ENCODE measurements at places on chromosomes 12 and 14.

- DNase-seq: no peak
Measured at GRCh38 chr12:79874665-79875064, 60.2 kb downstream of the PPP1R12A start.

- peak; percentile 66 for DNase-seq
Measured at GRCh38 chr12:52059582-52060497, 8.6 kb downstream of the NR4A1 start.

GRCh38 chr12:2792671-2793500 is 1.9 kb upstream of the FKBP4 start:
- DNase-seq: no peak

DNA sequence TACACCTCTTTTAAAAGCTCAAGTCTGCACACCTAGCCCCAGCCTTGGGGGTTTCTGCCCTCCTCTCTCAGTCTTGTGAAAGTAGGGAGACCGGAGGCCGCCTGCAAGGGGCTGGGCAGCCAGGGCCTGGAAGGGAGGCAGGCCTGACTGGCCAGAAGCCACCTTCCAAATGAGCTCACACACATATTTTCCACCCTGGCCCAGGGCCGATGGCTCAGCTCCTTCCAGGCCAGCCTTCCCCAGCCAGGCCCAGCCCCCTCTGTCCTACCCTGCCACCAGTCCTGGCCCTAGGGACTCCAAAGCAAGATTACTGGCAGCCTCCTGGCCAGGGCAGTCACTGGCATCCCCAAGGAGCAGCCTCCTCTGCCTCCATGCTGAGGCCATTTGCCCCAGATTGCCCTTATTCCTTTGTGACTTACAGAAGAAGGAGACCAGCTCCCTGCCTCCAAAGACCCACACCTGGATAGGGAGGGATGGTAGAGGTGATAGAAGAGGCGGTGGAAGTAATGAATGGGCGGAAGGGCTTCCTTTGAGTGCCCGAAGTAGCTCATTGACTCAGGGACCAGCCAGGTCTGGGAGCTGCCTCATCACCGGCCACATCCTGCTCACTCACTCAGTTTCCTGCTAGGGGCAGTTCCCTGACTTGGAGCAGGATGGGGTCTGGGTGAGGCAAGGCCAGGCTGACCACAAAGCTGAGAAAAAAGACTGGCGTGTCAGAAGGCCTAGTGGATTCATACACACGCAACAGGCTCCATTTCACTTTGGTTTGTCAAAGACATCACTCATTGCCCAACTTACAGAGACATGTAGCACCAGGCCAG is 14.8 kb downstream of the MMP14 start:
- peak; percentile 95 for DNase-seq

GRCh38 chr12:14999021-14999694 is 26.3 kb downstream of the PDE6H start:
- DNase-seq: no peak

DNA sequence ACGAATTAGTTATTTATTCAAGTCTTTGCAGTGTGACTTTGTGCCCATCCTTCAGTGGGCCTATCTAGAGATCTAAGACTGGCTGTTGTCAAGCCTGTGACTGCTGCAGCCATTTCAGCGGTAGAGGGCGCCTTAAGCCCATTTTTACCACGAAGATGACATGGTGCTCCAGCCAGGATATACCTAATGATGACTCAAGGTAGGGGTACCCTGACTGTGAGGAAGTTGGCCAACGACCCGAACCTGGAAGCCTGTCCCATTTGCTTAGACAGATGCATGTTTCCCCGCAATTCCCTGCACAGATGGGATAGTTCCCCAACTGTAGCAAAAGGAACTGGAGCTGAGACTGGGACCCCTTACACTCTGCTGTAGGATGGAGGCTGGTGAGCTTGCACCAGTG is 41.3 kb downstream of the RAB3IP start:
- DNase-seq: no peak

DNA sequence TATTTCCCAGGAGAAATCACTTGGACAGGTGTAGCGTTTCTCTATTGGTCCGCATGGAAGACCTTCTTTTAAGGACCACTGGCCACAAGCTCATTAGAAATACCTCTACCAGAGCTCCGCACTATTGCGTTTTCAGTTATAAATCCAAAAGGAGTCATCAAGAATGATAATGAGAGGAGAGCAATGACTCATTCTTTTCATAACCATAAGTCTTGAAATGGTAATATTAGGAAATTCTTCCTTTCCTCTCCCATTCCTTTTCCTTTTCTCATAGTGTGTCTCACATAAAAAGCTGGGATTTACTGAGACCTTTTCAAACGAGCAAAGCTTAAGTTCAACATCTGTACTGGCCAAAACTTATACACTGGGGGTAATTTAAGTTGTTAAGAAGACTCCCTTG is 215.7 kb downstream of the CPNE8 start:
- no peak for DNase-seq

Measured in left cardiac atrium (tissue), 4 donors.